ENCODE measurements at places on chromosomes 5 and 9. TPM values are rescaled to one million over a fixed set of nuclear protein-coding genes. Genes with fewer than 3 reads are reported as not detected.

Gene CCDC171
- total RNA-seq, result 4.4 TPM

Gene NR4A3
- 0.32 TPM for total RNA-seq

Gene CDKN2A
- total RNA-seq, result 28.2 TPM

Gene TMED9
- 152 TPM for total RNA-seq

Gene PDE6A
- not detected for total RNA-seq

Gene LCN9
- not detected for total RNA-seq

Gene ZFP37
- 3.7 TPM for total RNA-seq

Gene SLC36A3
- total RNA-seq, result not detected
